M059J (cell line): ENCODE measurements at places on chromosomes 12 and 14. TPM values are rescaled to one million over a fixed set of nuclear protein-coding genes. Genes with fewer than 3 reads are reported as not detected.

The NFATC4 gene
- 0.37 and 0.44 TPM in 2 replicates for total RNA-seq

GRCh38 chr12:114682106-114682784 is 1.7 kb downstream of the TBX3 start:
- no peak for DNase-seq

DNA sequence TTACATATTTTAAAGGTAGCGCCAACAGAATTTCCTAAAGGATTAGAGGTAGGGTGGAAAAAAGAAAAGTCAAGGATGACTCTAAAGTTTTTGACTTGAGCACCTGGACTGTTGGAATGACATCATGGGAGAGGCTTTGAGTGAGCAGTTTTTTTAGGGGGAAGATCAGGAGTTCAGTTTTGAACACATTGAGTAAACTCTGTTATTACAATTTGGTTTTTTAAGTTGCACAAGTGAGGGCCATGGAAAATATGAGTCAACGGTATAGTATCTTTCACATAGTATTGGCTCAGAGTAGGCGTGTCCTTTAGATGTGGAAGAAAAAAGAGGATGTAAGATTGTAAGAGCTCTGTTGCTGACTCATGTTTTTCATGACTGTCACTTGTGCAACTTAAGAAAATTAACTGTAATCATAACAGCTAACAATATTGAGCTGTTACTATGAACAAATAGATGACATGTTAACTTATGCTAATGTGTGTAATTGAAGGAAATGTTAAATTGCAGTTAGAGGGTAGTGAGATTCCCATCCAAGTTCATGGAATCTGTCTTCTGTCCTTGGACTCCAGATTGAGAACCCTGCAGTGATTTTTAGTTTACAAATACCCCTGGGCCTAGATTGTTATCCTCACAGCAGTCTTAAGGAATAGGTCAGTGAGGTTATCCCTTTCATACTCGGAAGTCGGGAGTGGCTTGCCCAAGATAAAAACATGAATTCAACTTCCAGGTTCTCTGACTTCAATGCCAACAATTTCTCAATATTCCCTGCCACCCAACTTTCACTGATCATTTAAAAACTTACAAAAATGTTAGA is 48.2 kb upstream of the ATP2B1 start:
- peak; percentile 99 for DNase-seq

GRCh38 chr12:120119271-120119973 is 2.9 kb upstream of the RAB35 start:
- peak; percentile 44 for DNase-seq

GRCh38 chr12:14959916-14960496 is 1.4 kb downstream of the ARHGDIB start:
- DNase-seq = no peak

DNA sequence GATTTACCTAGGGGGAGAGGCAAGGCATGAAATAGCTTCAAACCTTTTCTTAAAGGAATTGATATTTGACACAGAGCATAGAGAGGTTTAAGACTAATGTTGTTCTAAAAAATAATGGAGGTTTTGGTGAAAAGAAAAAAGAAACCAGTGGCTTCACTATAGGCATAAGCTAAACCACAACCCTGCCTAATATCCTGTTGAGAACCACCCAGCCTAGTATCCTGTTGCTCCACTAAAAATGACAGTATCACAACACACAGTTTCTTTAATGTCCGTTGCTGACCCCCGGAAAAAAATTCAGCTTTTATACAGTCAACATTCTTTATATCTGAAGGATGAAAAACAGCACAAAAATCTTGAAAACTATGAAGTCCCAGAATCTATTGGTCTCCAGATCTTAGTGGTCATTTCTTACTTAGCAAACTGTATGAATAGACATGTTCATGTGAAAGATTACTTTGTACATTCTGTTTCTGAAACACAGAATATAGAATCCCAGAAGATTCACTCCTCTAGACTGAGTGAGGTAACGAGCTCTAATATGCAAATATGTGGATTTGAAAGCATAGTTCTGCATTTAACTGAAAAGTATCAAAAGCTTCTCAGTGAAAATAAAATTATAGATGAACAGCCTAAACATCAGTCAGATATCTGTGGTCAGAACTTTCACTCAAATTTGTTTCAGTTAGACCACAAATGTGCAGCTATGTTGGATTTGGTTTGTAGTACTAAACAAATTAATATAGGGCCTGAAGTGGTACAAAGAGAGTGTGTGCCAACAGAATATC is 40.5 kb downstream of the GALC start:
- DNase-seq = no peak

DNA sequence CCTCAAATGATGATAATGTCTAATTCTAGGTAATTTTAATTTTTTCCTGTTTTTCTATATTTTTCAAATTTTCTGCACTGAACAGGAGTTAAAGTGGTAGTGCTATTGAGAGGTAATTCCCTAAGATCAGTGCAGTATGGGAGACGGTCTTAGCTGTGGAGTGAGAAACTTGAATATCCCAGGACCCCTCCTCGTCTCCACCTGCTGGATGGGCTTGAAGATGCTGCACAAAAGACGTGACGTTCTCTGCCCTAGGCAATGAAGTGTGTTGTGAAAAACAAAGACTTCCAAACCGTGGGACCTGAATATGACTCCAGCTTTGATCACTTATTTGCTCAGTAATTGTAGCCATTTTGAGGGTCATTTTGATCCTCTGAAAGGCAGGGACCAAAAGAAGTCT is 298.1 kb downstream of the VRK1 start:
- no peak for DNase-seq

DNA sequence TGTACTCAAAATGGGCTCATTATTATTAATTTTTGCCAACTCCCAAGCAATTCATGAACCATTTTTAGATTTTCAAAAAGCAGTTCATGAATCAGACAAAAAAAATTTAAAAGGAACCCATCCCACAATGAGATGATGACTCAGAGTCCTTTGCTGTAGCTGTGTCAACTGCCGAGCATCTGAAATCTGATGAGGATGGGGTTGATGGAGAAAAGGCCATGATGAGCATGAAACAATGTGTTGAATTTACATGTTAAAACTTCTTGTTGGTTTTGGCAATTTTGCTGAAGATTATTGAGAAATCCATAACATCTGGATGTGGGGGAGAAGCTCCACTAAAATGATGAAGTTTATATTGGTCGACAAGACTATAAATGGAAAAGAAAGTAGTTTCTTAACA is 378.0 kb downstream of the FOXG1 start:
- DNase-seq = peak; percentile 78

The TSHR gene
- not detected in 2 replicates for total RNA-seq

The COX8C gene
- total RNA-seq = not detected in 2 replicates

GRCh38 chr12:3273409-3273853 is 196.3 kb downstream of the TSPAN9 start:
- DNase-seq = peak; percentile 90

- DNase-seq = peak; percentile 36
Measured at GRCh38 chr14:97267509-97267908, 470.3 kb downstream of the VRK1 start.

GRCh38 chr12:54725233-54725843 is 77.2 kb upstream of the DCD start:
- peak; percentile 15 for DNase-seq

The KRT6A gene
- total RNA-seq = not detected in 2 replicates

DNA sequence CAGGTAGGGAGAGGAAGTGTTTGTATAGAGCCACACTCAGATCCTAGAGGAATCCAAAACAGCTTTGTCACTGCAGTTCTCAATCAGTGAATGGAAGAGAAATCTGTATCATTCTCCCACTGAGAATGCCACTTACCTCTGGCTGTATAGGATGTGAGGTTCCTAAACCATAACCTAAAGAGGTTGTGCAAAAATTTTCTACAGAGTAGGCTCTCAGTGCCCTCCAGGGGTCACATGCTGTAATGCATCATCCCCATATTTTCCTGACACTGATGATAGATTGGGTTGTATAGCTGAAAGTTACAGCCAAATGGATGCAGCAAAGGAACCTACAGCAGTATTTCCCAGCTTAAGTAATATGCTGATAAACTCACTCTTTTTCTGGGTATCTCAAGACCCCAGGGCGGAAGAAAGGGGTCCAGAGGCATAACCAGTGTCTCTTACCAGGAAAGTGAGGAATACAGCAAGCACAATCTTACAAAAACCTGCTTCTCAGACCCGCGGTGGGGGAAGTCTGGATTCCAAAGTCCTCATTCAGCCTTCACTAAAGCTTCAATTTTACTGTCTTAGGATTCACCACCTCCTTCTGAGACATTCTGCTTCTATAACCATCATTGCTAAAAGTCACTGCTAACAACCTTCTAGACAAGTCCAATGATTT is 3.8 kb downstream of the BCDIN3D start:
- DNase-seq = peak; percentile 45

GRCh38 chr12:124328116-124328515 is 33.2 kb downstream of the RFLNA start:
- no peak for DNase-seq

The PNP gene
- 79.3 and 84.2 TPM in 2 replicates for total RNA-seq

DNA sequence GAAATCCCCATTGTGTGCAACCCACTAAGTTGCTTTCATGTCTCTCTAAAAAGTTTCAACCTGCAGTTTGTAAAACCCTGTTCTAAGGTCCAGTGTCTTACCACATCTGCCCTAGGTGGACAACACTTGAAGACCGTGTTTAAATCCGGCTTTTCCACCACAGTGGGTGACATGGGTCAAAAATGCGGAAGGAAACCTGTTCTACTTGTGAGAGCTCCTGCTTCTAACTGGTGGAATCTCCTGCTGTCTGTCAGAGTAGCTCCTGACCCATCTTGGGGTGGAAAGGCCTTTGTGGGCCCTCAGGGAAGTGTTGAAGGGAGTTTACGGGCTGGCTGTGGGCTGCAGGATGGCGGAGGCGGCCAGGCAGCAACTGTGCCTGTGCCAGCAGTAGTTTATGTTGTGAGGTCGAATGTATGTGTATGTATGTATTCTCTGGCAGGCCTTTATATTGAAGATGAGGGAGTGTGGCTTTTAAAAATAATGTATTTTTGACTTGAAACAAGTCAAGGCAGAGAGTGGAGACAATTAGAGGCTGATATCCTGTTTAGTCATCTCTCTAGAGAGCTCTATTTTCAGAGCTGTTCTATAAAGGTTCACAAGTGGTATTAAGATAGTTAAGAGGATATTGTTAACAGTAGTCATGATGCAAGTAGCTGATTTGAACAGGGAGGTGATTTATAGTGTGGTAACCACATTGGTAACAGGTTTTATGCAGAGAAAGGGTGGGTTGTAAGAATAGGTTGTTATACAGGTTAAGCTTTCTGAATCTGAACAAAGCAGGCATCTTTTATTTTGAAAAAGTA is 67.0 kb downstream of the PRKCH start:
- DNase-seq = peak; percentile 80

- DNase-seq = no peak
Measured at GRCh38 chr12:17197971-17198370, 592.0 kb upstream of the LMO3 start.

DNA sequence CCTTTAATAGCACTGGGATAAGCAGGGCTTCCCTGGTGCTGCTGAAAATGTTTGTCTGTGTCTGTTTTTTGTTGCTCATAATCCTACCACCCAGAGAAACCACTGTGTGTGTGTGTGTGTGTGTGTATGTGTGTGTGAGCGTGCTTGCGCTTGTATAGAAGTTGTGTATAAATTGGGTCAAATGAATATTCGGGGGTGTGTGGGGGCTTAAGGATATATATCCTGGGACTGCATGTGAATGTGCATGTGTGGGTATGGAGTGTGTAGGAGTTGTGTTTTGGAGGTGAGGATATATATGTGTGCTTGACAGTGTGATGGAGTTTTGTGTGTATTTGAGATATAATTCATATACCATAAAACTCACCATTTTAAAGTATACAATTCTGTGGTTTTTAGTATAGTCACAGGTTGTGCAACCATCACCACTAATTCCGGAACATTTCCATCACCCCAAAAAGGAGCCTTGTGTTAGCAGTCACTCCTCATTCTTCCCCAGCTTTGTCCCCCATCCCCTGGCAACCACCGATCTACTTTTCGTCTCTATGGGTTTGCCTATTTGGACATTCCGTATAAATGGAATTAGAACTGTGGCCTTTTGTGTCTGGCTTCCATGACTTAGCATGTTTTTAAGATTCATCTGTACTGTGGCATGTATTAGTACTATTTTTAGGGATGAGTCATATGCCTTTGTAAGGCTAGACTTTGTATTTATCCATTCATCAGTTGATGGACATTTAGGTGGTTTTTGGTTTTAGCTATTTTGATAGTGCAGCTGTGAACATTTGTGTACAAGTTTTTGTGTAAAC is 25.6 kb downstream of the TCTN1 start:
- DNase-seq = peak; percentile 52

The GPR137C gene
- total RNA-seq = 4.4 TPM in 2 replicates

The BBOF1 gene
- 1.2 and 5.0 TPM in 2 replicates for total RNA-seq

The SLC7A8 gene
- total RNA-seq = 3.0 and 4.0 TPM in 2 replicates

DNA sequence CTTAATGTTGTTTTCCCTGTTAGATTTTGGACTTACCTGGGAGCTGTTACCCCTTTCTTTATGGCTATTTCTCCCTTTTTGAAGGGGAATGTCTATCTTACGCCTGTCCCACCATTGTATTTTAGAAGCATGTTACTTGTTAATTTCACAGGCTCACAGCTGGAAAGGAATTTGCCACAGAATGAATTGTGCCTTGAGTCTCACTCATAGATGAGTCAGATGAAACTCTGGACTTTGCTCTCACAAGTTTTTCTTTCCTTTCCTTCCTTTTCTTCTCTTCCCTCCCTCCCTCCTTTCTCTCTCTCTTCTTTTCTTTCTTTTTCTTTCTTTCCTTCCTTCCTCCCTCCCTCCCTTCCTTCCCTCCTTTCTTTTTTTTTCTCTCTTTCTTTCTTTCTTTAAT is 9.3 kb upstream of the ATF7IP start:
- peak; percentile 7 for DNase-seq

DNA sequence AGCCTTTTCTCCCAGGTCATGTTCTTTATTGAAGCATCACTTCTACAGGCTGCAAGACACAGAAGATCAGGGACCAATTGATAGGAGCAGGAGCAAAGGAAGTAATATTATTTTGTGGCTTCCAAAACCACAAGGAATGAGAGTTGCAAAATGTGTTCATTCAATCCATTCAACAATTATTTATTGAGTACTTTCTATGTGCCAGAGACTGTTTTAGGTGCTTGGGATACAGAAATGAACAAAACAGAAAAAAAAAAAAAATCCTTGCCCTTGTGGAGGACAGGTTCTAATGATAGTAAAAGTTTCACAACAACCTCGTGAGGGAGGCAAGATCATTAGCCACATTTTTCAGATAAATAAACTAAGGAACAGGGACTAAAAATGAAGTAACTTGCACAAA is 20.1 kb upstream of the DACT1 start:
- no peak for DNase-seq

The LRRC10 gene
- not detected in 2 replicates for total RNA-seq
